Foreskin melanocyte (primary cell): ENCODE measurements at places on chromosomes 3 and 15.

- DNase-seq = no peak
Measured at GRCh38 chr3:189982321-189982945, 138.3 kb downstream of the P3H2 start.

DNA sequence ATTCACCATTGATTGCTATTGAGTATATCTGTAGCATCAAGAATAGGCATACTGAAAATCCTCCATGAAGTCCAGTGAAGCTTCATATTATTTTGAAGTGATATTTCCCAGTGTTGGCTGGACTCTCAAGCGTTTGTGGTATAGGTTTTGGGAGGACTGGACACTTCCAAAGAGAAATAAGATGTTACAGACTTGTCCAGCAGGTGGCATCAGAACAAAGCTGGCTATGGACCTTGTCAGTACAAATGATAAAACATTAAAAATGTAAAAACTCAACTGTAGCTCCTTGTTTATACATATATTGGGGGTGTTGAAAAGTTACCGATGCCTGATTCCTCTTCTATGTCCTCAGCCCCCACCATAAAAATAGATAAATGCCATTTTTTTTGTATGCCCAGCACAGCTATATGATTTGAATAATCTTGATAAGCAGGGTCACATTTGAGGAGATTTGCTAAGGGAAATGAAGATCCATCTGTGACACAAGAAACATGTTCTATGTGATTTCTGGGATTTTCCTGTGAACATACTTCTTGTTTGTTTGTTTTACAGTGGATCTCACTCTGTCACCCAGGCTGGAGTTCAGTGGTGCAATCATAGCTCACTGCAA is 54.5 kb upstream of the GOLGA6B start:
- DNase-seq = peak; percentile 41

DNA sequence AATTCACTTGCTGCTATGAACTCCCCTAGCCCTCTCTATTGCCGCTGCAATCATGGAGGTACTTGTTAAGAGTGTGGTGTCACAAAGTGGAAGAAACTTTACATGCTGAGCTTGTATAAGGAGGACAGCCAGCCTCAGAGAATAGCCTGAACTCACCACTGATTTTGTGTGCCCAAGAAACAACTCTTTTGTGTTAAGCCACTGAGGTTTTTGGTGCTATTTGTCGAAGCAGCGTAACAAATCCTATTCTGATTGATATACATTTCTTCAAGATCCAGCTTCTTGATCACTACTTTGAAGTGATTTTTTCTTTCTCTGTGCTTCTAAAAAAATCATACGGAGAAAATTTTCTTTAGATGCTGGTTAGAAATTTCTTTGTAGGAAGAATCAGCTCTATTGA is 132.4 kb downstream of the MEIS2 start:
- no peak for DNase-seq

DNA sequence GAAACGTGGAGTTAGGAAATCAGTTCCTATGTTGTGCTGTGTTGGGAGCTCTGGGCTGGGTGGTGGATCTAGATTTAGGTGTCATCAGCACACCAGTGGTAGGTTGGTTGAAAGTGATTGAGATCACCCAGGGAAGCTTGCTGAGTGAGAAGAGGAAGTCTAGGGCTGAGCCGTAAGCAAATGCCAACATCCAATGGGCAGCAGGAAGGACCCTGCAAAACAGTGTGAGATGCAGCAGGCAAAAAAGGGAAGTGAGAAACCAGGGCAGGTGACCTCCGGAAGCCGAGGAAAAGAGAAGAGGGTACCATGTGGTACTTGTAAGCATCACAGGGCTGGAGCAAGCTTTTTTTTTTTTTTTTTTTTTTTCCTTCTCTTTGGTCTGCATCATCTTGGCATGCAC is 15.9 kb upstream of the COPG1 start:
- DNase-seq = no peak

DNA sequence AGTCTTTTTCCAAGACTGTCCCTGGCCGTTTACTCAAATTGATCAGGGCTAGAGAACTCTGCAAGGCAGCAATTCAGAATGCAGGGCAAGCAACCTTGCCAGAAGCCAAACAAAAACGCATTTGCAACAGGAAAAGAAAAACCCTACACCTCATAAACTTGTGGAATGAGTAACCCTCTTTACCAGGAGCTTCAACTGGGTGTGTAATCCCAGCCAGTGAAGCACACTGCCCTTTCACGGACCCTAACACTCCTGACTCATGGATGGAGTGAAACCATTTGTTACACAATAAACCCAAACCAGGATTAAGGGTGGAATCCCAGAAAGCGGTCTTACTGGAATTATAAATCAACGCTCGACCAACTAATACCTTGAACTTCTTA is 14.8 kb upstream of the LDHAL6B start:
- no peak for DNase-seq

- DNase-seq = no peak
Measured at GRCh38 chr3:64873400-64873799, 185.6 kb upstream of the ADAMTS9 start.

DNA sequence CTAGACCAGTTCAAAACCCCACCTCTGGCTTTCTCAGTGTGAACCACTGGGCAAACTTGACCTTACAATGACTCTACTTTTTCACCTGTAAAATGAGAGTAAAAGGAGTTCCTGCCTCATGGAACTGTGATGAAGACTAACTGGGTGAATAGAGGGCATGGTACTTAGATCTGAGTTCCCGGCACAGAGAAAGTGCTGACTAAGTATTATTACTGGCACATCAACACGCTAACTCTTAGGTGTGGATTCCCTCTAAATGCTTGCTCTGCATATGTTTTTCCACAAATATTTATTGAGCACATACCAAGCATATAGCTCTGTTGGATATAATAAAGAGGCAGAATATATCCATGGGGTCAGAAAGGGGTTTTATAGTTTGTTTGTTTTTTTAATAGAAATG is 437.8 kb downstream of the MAGI1 start:
- DNase-seq = no peak

GRCh38 chr15:36948982-36949381 is 151.4 kb downstream of the MEIS2 start:
- DNase-seq = no peak

DNA sequence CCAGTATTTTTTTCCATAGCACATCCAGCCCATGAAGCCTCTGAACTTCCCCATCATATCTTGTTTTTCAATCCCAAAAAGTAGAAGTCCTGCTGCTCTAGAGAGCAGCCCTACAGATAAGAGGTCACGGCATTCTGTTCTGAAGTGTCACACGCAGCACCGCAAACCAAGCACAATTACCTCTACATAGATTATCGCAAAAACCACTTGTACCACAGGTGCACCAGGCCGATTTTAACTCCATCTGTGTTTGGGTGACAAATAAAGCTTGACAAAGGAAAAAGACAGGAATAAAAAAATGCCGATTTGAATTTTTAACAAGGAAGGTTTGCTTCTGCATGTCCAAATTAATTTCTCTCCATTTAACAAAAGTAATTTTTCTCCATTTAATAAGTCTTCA is 113.7 kb downstream of the MYO5A start:
- DNase-seq = no peak
